ENCODE measurements at places on chromosomes 13 and 19.

GRCh38 chr13:110685305-110686020, 20.5 kb downstream of the CARS2 start:
- no peak for DNase-seq

DNA sequence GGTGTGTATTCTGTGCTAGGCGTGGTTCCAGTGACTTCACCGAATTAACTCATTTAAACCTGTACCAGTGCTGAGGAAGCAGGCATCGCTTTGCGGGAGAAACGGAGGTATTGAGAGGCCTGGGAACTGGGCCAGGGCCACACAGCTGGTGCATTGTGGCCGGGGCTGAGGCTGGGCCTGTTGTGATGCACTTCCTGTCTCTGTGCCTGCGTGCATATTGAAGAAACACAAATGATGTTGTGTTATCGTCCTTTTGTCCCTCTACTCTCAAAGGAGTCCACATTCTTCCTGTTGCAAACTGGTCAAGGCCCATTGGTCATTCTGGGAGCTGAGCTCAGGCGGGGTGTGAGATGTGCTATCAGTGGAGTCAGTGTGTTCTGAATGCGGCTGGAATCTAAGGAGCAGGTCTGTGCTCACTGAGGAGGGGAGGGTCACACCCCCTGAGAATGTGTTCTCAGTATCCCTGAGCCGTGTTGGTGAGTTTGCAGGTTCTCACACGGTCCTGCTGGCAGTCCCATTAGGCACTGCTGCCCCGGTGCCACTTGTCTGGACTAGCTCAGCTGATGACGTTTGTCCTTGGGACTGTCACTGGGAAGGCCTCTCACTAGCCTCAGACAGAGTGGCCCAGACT, 62.1 kb downstream of the ARHGEF7 start:
- peak; percentile 40 for DNase-seq

DNA sequence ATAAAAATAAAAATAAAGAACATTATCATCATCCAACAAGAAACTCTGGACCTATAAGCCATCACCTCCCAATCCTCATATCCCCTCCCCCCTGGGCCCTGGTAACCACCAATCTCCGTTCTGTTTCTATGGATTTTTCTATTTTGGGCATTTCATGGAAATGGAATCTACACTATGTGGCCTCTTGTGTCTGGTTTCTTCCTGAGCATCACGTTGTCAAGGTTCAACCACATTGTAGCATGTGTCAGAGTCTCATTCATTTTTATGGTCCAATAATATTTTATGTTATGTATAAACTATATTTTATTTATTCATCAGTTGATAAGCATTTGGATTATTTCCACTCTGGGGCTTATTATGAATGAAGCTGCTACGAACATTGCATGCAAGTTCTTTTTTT, 26.9 kb downstream of the SULT2B1 start:
- no peak for DNase-seq

- no peak for DNase-seq
Observed at GRCh38 chr13:75255653-75256052, 226.3 kb downstream of the TBC1D4 start.

GRCh38 chr19:8705742-8706141, 7.1 kb upstream of the ACTL9 start:
- no peak for DNase-seq

- DNase-seq = peak; percentile 53
Observed at GRCh38 chr19:49056101-49056901, 1.2 kb downstream of the CGB7 start.

- no peak for DNase-seq
Observed at GRCh38 chr13:50309882-50310594, 294.8 kb downstream of the KCNRG start.

DNA sequence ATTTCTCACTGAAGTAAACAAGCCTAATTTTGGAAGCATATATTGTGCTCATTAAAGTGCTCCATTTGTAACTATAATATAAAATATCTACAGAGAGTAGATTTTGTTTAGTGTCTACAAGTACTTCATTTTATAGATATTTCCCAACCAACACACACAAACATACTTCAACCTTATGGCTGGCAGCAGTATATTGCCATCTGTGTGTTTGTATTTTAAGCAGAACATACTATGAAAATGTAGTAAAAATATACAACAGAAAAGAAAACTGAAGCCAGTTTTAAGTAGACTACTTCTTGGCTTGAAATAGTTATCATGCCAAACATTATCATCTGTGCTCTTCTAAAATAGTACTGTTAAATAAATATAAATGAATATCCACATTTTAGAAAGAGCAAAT, 821.9 kb downstream of the DACH1 start:
- DNase-seq = no peak

DNA sequence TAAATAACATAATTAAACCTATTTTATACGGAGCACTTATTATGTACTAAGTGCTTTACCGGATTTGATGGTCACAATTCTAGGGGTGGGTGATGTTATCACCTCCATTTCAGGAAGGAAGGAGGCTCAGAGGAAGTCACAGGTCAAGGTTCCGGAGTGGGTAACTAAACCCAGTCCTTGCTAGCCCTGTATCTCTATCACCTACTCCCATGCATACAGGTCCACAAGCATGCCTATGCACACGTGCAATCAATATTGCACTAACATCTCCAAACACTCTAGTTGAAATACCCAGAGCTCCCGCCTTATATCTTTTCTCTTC, 17.8 kb upstream of the FOSB start:
- DNase-seq = no peak

Data from activated CD4-positive, alpha-beta T cell treated with anti-CD3 and anti-CD28 coated beads for 48 hours (primary cell).